Stimulated activated CD4-positive, alpha-beta T cell treated with anti-CD3 and anti-CD28 coated beads, Interleukin-4, amount 100 ng/mL, for 4 hours (primary cell): ENCODE measurements at places on chromosomes 16 and 17.

GRCh38 chr16:87585442-87586200 lies 16.7 kb upstream of the JPH3 start:
- no peak for DNase-seq

DNA sequence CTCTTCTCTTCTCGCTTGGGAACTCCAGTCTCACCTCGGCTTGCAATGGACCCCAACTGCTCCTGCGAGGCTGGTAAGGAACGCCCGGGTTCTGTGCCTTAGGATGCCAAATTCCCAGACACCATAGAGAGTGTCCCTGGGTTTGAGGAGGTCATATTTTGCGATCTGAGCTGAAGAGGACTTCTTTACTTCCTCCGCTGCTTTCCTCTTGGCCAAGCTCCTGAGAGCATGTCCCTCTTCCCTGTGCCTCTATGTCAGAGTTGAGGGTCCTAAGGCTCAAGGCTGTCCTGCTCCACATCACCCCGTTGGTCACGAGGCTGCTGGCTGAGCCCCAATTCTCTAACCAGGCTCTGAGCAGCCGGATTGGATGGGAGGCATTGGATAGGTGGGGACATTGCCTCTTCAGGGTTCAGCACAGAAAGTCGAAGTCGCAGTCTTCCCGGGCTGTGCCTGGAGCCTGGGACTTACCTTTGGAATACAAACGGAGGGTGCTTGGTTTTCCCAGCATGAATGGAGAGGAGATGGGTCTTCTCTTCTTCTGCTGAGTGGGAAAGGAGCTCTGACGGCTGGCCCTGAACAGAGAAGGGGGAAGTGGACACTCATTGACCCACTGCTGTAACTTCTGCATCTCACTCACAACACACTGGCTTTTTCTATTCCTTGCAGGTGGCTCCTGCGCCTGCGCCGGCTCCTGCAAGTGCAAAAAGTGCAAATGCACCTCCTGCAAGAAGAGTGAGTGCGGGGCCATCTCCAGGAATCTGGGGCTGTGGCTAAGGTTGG lies 416 bp downstream of the MT1H start:
- no peak for DNase-seq

DNA sequence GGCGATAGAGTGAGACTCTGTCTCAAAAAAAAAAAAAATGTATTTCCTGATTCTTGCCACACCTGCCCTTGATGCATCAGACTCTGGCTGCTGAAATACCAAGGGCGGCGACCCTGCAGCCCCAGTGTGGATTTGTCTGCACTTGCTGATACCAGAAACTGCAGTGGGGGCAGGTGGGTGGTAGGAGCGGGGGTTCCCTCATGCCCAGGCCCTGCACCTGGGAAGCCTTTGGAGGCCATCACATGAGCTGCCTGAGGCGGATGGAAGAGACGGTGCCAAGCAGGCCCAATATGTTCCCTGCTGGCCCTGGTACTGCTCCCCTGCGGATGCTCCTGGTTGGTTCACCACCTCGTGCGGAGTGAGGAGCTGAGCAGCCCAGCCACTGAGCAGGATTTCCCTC lies 50.6 kb downstream of the MARF1 start:
- DNase-seq, result no peak

DNA sequence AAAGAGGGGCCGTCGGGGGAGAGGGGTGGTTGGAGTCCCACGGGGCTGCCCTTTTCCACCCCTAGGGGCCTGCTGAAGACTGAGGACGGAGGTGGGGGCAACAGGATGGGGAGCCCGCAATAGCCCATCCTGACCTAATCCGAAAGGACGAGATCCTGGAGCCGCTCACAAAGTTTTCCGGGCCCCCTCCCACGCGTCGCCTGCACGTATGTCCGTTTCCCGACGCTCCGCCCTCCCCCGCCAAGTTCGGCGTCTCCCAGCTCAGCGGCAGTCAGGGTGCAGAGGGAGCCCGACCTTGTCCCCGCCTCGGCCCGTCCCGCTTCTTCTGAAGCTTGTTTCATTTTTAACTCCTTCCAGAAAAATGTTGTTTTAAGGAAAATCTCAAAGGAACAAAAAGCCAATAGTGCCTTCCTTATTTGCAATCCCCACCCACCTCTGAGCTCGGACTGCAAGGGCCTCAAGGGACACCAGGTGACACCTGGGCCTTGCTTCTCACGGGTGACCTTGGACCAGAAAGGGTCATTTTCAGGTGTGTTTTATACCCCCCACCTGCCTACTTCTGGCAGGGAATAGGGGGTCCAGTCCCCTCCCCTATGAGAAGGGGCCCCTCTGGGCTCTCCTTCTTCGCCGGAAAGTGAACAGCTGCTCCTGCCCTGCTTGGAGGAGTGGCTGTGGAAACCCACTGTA lies 3.4 kb upstream of the ZNF423 start:
- no peak for DNase-seq

GRCh38 chr16:77556201-77556873 lies 121.5 kb upstream of the ADAMTS18 start:
- no peak for DNase-seq

- DNase-seq, result no peak
These were observed 14.5 kb downstream of the MSI2 start for GRCh38 chr17:57270801-57271245.

GRCh38 chr17:6097005-6097279 lies 26.8 kb downstream of the WSCD1 start:
- DNase-seq, result no peak

DNA sequence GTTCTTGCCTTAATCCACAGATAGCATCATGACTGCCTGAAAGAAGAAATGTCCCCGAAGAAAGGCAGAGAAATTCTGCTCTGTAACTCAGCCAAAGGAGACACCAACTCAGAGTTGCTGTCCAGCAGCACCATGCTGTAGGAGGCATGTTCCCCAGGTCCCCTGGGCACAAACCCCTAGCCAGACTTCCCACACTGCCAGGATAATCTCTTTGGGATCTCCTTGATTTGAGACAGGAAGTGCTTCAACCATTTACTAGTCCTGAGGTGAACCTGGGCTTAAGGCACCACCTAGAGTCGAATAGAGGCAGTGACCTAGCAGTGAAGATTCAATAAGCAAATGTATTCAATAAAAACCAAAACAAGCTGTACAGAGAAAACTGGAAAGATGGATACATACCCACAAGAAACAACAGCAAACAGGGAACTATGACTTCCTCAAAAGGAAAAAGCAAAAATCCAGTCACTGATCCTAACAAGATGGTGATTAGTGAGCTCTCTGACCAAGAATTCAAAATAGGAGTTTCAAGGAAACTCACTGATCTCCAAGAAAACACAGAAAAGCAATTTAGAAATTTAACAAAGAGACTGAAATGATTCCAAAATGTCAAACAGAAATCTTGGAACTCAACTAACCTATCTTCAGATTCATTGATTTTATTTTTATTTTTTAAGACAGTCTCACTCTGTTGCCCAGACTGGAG lies 5.7 kb downstream of the OR4D2 start:
- no peak for DNase-seq

DNA sequence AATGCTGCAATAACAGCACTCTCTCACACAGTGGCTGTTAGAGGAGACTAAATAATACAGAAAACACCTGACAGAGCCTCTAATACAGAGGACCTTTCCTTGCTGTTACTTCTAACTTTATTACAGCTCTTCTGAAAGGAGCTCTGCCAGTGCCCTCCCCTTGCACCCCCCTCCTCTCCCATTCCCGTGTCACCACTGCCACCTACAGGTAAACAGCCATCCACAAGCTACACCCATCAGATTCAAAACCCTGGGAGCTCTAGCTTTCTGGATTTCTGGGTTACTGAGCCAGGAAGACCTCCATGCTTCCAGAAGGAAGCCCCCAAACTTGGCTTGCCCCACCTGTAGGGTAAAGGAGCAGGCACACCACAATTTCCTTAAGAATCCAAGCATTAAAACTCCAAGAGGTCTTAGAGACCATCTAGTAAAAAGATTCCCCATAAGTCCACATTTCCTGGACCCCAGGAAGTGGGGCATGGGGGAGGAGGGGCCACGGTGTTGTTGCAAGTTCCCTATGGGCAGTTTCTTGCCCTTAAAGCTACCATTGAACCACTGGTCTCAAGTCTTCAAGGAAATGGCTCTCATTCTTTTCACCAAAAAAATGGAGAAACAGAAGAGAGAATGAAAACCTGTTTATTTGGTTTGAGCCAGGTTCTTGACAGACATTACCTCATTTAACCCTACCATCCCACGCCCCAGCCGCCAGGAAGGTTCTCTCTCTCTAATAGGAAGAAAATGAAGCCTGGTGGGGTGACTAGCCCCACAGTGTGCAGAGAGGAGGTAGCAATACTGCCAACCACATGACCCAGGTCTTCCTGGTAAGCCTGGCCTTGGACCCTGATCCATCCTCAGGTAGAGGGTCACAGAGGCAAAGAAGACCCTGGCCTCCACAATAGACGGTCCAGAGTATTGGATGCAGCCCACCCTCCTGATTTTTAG lies 52.8 kb downstream of the TOM1L2 start:
- DNase-seq, result peak; percentile 57

DNA sequence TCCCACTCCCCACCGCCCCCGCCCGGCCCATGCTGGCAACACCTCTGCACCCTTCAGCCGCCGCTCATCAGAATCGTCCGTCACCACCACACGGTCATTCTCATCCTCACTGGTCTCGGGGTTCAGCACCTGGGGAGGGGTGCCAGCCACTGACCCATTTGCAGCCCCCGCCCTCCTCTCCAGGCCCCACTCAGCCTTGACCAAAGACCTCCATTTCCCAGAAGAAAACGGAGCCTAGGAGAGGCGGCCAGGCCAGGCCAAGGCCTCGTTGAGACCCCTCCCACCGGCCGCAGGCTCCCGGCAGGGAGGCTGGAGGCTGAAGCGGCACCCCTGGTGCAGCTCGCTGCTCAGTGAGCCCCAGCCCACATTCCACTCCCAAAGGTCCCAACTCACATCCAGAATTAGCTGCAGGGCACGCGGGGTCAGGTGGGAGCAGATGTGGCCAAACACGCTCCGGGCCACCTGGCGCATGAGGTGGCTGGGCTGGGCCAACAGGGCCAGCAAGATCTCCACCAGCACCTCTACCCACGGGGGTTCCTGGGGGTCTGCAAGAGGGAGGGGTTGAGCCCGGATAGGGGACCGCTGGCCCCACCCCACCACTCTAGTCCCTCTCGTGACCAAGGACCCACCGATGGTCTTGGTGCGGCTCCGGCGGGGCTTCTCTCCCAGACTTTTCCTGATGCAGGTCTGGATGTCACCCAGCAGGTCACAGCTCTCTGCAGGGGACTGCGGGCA lies 9.8 kb downstream of the MYBBP1A start:
- DNase-seq, result no peak

GRCh38 chr16:58413359-58413758 lies 21.1 kb downstream of the GINS3 start:
- no peak for DNase-seq

- DNase-seq, result no peak
These were observed 22.2 kb downstream of the CACNA1G start for GRCh38 chr17:50582741-50583140.

- no peak for DNase-seq
These were observed 12.5 kb downstream of the TOM1L2 start for GRCh38 chr17:17959520-17960361.

GRCh38 chr16:75288596-75289120 lies 37.2 kb upstream of the BCAR1 start:
- peak; percentile 19 for DNase-seq

- DNase-seq, result no peak
These were observed 15.5 kb downstream of the CDH1 start for GRCh38 chr16:68752602-68753001.

- DNase-seq, result no peak
These were observed 56.2 kb upstream of the ELAC2 start for GRCh38 chr17:13074026-13074425.

DNA sequence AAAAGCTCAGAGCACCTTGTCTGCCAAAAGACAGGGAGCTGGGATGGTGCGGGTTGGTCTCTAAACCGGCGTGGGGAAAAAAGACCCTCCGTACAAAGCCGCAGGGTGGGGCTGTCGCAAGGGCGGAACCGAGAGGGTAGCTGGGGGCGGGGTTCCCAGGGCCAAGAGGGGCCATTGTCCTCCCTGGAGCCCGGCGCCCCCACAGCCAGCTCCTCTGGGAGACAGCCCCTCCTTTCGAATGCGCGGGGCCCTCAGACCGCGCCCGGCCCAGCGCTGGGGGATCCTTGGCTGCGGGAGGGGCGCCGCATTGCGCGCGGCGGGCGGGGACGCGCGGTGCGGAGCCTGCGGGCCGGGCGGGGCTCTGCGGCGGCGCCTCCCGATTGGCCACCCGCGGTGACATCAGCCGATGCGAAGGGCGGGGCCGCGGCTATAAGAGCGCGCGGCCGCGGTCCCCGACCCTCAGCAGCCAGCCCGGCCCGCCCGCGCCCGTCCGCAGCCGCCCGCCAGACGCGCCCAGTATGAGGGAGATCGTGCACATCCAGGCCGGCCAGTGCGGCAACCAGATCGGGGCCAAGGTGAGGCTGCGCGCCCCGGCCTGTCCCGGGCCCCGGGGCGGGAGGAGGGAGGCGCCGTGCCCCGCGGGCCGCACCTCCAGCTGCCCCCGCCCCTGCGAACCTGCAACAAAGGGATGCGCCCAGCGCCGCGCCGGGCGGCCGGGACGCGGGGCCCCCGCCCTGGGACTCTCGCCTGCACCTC lies at the start of gene TUBB3:
TUBB3 (plus strand) TSS at position 459 of the 756 bp plus-strand sequence; CDS start at position 519, 60 bp downstream.
- peak; percentile 38 for DNase-seq

- DNase-seq, result no peak
These were observed 35.4 kb upstream of the USP22 start for GRCh38 chr17:21078016-21078780.

DNA sequence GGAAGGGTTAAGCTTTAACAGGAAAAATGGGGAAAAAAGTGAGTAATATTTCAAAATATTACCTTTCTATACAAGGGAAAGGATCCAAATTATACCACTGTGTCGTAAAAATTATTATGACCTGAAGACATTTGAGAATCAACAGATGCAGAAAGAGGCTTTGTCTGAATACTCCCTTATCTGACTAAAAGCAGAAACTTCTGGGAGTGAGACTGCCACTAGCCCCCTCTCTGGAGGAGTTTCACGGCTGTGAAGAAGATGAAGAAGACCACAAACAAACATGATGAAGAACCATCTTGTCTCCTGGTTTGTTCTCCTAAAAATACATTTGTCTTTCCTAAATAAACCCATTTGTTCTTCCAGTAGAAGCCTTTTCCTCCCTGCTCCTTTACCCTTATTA lies 29.4 kb downstream of the CNTROB start:
- DNase-seq, result no peak

- peak; percentile 26 for DNase-seq
These were observed 37.4 kb upstream of the IL21R start for GRCh38 chr16:27364493-27365141.

GRCh38 chr17:32102646-32103186 lies 39.6 kb upstream of the RHOT1 start:
- DNase-seq, result no peak

DNA sequence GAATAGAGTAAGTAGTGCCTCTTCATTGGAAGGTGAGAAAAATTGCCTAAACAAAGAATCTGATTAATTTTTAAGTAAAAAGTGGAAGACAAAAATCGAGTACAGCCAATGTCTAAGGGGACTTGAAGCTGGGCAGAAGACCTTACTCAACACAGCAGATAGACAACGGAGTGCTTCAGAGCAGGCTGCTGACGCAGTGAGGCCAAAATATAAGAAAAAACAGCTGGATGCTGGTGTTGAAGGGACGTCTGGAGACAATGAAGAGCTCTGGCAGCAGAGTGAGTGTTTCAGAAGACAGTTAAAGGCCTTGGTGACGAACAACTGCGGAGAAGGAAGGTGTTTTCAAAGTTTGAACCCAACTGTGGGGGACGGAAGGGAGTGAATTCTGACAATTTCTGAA lies 169.8 kb downstream of the MRTFB start:
- DNase-seq, result no peak

GRCh38 chr16:19172098-19172780 lies 4.2 kb downstream of the SYT17 start:
- no peak for DNase-seq

GRCh38 chr17:67528751-67529436 lies 151.8 kb downstream of the PITPNC1 start:
- DNase-seq, result no peak

- DNase-seq, result peak; percentile 44
These were observed 8.4 kb upstream of the SLC47A2 start for GRCh38 chr17:19724501-19725420.
